ENCODE measurements at places on chromosomes 1 and 21. TPM values are rescaled to one million over a fixed set of nuclear protein-coding genes. Genes with fewer than 3 reads are reported as not detected.

The ASCL5 gene
- total RNA-seq: 0.27 TPM

The PCAT6 gene
- not detected for total RNA-seq

The SLFNL1 gene
- total RNA-seq: 0.30 TPM

The MEGF6 gene
- total RNA-seq: 123 TPM

The FAM177B gene
- not detected for total RNA-seq

The TRIM67 gene
- not detected for total RNA-seq

The PPIAL4G gene
- total RNA-seq: 0.20 TPM

The NR5A2 gene
- not detected for total RNA-seq

The GJA8 gene
- not detected for total RNA-seq

The SIPA1L2 gene
- total RNA-seq: 0.22 TPM

The MTMR11 gene
- total RNA-seq: 0.47 TPM

The HAO2 gene
- total RNA-seq: not detected

The AIDA gene
- total RNA-seq: 54.1 TPM

The LORICRIN gene
- total RNA-seq: not detected

The PGLYRP3 gene
- not detected for total RNA-seq

The VWA5B1 gene
- total RNA-seq: not detected

The KRTAP11-1 gene
- not detected for total RNA-seq

The DCDC2B gene
- not detected for total RNA-seq

GRCh38 chr1:100445565-100445964, 92.4 kb upstream of the GPR88 start:
- peak; percentile 48 for DNase-seq

GRCh38 chr21:45981151-45982091, at the start of gene COL6A1:
Gene COL6A1, plus strand, starts transcription at chr21:45981770. Its CDS starts 81 bp downstream, at chr21:45981851.
- peak; percentile 44 for DNase-seq

DNA sequence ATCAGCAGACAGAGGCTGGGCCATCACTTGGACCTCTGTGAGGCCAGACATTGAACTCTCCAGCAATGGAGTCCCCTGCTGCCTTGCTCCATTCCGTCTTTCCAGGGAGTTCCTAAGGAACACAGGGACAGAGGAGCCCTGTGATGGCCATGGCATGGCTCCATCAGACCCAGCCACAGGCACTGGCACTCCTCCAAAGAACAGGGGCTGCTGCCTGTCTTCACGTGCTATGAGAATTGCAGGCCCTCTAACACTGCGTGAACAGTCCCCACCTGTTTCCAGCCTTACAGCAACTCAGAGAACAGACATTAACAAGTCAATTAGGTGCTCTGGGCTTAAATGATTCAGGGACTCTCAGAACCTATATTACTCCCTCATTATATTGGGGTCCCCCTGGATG, 140.8 kb downstream of the ASTN1 start:
- no peak for DNase-seq

GRCh38 chr1:219465212-219466093, 147.5 kb downstream of the ZC3H11B start:
- DNase-seq: no peak

DNA sequence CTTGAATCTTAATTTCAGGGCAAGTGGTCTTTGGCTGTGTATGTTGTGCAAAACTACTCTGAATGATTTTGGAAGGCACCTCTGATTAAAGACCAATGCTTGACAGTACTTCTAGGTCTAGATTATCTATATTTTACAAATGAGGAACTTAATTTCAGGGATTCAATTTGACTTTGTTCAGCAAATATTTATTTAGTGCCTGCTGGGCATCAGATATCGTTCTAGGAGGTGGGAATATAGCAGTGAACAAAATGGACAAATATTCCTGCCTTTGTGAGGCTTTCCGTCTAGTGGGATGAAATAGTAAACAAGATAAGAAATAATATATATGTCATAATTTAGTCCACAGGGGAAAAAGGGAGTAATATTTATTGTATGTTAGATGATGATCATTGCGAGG, 4.7 kb downstream of the ZNF326 start:
- no peak for DNase-seq

DNA sequence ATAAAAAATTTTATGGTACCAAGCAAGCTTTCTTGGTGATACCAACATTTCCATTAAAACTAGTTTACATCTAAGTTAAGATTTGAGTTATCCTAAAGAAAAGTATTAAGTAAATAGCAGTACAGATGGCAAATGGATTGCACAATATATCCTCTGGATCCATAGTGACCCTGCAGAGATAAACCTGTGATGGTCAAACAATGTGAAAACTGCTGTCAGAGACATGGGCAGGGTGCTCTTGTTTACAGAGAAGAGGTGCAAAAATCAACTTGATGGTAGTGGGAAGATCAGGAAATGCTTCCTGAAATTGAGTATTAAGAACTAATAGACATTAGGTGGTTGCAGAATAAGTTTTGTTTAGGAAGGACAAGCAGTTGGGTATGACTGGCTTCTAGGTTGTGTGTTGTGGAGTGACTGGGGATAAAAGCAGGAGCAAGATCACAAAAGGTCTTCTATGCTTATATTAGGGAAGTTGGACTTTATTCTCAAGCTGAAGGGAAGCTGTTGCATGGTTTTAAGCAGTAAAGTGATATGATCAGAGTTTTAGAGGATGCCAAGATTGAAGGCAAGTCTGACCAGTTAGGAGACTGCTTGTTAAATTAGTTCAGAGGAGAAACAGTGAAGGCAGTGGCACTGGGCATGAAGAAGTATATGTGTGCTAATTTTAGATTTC, 9.9 kb downstream of the TTC3 start:
- DNase-seq: no peak

GRCh38 chr1:175182201-175182746, 10.3 kb downstream of the KIAA0040 start:
- no peak for DNase-seq

DNA sequence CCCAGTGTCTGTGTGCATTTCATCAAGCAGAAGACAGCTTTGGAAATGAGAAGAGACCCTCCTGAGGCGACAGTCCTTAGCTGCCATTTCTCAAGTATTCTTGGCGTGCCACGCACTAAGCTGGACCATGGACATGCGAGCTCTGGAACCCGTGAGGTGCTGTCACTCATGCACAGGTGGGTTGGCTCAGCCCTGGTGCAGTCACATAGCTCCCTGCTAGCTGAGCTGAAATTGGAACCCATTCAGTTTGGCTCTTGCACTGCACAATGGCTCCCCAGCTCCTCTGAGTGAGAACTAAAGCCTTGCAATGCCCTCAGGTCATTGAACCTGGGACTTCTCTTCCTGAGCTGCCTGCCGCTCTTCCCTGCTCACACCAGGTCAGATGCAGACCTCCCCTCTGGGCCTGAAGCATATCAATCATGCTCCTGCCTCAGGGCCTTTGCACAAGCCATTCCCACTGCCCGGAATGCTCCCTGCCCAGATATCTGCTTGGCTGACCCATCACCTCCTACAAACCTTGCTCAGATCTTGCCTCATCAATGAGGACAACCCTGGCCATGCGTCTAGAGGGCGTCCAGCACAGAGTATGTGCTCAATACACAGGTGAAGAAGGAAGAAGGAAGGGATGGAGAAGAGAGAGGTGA, 6.3 kb upstream of the SRARP start:
- DNase-seq: no peak

DNA sequence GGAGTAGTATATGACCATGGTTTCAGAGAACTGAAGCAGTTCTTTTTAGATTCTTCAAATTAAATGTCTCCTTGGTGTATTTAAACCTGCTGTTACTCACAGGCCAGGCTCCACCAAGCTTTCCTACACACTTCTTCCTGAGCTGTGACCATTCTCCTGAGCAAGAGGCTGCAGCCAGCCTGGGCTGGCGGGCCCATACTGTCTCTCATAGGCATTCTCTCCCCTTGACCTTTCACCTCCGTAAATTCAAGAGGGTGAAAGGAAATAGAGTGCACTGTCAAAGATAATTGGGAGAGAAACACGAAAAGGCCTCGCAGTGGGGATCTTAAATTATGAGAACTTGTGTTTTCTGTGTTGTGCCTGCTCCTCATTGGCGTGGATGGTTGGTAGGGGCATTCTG, 2.3 kb downstream of the ARF1 start:
- no peak for DNase-seq

GRCh38 chr1:41641475-41641814, 157.0 kb upstream of the EDN2 start:
- no peak for DNase-seq

DNA sequence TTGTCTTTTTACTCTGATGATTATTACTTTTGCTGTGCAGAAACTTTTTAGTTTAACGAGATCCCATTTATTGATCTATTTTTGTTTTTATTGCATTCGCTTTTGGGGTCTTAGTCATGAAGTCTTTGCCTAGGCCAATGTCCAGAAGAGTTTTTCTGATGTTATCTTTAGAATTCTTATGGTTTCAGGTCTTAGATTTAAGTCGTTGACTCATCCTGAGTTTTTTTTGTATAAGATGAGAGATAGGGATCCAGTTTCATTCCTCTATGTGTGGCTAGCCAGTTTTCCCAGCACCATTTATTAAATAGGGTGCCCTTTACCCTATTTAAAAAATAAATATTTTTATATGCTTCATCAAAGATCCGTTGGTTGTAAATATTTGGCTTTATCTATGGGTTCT, 13.2 kb downstream of the MAN1C1 start:
- DNase-seq: no peak

DNA sequence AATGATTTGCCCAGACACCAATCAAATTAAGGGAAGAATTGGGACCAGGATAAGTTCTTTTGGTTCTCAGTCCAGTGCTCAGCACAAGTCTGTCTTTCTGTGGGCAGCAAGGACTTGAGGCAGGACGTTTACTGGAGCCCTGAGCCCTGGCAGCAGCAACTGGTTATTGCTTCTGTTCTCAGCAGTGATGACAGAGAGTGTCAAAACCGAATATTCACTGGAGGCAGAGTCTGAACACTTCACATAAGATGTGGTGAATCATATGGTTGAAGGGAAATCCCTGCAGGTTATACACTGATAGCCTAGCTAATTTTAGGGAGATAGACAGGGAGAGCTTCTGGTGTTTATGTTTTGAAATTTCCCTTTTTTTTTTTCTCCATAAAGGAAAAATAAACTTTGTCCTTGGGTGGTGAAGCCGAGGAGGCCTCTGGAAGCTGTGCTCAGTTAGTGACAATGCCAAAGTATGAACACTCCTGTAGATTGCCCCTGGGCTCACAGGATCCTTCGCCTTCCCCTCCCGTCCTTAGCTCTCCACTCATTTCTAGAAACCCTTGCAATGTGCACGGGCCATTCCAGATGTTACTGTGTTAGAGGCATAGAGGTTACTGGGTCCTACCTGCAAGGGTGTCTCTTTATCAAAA, 26.3 kb upstream of the TSPAN2 start:
- DNase-seq: no peak

GRCh38 chr21:43355925-43356289, 71.0 kb downstream of the SIK1 start:
- no peak for DNase-seq

- DNase-seq: no peak
Observed at GRCh38 chr1:154831462-154831861, 38.6 kb downstream of the KCNN3 start.

DNA sequence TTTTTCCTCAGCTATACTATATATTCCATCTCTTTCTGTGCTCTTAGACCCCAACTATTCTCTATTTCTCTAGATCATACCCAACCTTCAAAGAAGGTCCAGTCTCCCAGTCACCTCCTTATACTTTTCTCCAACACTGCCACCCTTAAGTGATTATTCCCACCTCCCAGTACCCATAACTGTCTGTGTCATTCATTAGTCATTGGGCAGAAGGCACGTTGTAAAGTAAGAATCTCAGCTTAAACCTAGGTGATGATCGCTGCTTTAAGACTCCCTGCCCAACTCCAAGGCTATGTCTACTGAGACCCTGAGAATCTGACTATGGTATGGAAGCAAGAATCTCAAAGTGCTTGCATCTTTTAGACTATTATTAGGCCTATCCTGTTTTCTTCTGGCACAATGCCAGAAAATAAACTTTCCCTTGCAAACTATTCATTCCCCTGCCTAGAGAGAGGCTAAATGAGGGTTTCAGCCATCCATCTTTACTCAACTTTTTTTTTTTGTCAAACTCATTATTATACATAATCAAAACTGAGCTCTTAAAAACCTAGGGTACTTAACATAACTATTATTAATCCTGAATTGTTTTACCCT, 174.3 kb upstream of the DPT start:
- no peak for DNase-seq

GRCh38 chr1:31505911-31506497, 70.3 kb upstream of the TINAGL1 start:
- no peak for DNase-seq

GRCh38 chr1:180974236-180974635, 48.4 kb downstream of the STX6 start:
- no peak for DNase-seq

DNA sequence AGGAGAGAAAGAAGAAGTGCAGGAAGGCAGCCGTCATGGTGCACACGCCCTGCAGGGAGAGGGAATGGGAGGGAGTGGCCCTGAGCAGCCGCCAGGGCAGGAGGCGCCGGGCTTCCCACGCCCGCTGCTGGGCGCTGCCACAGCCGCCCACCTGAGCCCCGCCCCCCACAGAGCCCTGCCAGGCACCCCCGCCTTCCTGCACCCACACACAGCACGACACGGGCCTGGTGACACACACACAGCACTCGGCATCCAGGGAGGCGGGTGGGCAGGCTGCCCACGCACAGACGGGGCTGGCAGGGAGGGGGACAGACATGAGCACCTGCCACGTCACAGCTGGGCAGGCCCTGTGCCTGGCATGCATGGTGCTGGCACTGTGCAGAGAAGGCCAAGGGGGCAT, 27.5 kb downstream of the ADGRB2 start:
- DNase-seq: no peak

GRCh38 chr1:87318806-87319205, 9.9 kb upstream of the LMO4 start:
- DNase-seq: no peak

Measured in CD4-positive, CD25-positive, alpha-beta regulatory T cell (primary cell).